GM23248 (cell line): ENCODE measurements at places on chromosomes 3 and 15.

DNA sequence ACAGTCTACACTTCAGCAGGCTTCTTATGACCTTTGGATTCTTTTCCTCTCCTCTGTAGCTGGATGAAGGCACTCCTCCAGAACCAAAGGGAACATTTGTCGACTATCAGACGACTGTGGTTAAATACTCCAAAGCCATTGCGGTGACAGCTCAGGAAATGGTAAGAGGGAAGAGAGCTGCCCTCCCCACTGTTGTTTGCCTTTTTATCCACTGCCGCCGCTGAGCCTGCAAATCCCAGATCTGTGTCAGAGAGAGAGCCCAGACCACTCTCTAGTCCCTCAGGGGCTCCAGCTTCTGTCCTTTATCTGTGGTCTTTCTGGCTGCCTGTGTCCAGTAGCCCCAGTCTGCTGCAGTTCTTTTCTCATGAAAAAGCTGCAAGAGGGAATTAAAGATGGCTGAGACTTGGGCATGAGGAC lies 261.5 kb upstream of the TPM1 start:
- no peak for DNase-seq

DNA sequence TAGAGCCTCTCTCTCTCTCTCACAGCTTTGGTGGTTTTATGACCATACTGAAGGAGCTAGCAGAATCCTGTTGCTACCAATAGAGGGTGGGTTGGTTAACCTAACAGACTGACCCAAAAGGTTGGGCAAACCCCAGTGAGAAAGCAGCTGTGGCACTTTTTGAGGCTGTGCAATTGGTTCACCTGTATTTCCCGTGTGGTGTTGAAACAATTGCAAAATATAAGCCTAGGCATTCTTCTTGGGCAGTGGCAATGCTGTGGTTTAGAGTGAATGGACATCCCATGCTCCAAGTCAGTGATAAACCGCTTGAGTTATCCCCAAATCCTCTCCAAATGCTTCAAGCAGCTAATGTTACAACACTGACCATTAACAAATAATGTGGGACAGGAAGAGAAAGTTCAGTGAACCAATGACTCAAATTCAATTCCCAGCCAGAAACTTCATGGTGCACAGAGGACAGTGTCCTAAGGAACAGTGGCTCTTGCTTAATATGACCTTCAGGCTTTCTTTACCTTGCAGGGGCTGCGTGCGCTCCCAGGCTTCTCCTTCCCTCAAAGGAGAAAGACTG lies 261.9 kb upstream of the ICE2 start:
- peak; percentile 59 for DNase-seq

DNA sequence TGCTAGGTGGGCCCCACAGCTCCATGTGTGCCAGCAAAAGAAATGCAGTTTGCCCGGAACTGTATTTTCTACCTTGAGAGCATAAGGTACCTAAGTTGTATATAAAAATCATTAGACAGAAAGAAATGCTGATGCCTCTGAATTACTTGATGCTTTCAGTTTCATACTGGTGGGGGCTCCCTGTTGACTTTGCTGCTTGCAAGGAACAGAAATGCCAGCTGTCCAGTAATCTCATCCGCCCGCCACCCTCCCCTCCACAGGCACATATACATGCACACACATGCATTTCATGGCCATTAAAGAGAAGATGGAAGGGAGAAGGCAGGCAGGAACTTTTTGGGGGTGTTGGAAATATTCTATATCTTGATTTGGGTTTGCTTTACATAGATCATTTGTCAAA lies 38.4 kb downstream of the LIMD1 start:
- DNase-seq = no peak

- peak; percentile 17 for DNase-seq
Observed at GRCh38 chr3:5348229-5348902, 160.9 kb downstream of the EDEM1 start.

DNA sequence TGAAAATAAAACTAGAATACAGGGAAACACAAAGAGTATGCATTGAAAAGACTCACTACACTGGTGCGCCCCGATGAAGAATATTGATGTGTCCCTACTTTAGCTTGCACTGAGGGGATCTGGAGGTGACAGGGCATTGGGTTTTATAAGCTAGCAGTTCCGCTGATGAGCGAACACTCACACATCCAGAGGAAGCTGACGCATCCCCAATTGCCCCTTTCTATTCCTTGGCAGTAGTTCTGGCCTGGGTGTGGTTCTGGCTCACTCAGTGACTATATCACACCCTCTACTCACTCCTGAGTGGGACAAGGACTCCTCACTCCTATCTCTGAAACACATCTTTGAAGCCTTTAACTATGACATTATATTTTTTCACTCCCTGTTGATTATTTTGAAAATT lies 71.0 kb downstream of the B3GNT5 start:
- peak; percentile 83 for DNase-seq

GRCh38 chr15:51756482-51756881 lies 5.1 kb downstream of the TMOD2 start:
- DNase-seq = no peak

- DNase-seq = no peak
Observed at GRCh38 chr3:172228036-172228415, 188.6 kb downstream of the FNDC3B start.

- DNase-seq = no peak
Observed at GRCh38 chr15:79222808-79223207, 59.7 kb upstream of the ANKRD34C start.

GRCh38 chr15:91696981-91697380 lies 156.5 kb upstream of the SLCO3A1 start:
- no peak for DNase-seq

DNA sequence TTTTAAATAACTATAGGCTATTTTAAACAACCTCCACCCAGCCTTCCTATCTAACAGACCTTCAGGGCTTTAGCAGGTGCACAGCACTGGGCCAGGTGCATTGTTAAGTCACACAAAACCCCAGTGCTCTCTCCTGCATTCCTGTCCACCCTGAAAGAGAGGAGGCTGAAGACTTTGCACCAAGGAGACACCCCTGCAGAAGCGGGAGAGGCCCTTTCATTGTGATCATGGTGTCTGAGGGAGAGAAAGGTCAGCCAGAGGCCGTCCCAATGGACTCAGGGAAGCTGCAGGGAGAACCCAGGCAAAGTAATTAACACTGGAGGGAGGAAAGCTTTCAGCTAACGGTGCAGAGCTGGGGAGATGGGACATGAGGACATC lies 5.2 kb downstream of the LRIG1 start:
- no peak for DNase-seq

GRCh38 chr3:8841472-8841871 lies 72.1 kb upstream of the OXTR start:
- peak; percentile 49 for DNase-seq

DNA sequence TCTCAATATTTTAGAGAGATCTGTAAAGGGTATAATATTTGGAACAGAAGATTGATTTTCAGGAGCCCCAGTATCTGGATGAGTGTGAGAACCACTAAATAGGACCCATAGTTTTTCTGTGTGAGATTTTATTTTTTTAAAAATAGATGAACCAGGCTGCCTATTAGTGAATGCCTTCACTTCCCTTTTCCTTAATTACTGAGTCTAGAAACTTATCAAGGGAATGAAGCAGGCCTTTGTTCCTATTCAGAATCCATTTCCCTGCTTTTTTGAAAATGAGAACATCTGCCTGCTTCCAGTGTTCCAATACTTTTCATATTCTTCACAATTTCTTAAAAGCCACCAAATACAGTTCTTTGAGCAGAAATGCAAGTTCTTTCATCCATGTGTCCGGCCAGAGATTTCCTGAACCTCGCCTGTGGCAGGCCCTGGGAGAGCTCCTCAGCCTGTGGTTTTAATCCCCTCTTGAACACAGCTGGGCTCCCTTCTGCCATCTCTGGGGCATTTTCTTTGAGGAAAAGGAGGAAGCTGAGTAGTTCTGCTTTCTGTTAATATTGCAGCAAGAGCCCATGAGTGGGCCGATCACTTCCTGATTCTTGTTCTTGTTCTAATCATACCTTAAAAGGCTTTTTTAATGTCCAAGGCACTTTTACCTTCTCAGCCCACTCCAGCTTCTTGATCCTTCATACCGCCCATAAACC lies 4.7 kb downstream of the EHD4 start:
- DNase-seq = peak; percentile 66

DNA sequence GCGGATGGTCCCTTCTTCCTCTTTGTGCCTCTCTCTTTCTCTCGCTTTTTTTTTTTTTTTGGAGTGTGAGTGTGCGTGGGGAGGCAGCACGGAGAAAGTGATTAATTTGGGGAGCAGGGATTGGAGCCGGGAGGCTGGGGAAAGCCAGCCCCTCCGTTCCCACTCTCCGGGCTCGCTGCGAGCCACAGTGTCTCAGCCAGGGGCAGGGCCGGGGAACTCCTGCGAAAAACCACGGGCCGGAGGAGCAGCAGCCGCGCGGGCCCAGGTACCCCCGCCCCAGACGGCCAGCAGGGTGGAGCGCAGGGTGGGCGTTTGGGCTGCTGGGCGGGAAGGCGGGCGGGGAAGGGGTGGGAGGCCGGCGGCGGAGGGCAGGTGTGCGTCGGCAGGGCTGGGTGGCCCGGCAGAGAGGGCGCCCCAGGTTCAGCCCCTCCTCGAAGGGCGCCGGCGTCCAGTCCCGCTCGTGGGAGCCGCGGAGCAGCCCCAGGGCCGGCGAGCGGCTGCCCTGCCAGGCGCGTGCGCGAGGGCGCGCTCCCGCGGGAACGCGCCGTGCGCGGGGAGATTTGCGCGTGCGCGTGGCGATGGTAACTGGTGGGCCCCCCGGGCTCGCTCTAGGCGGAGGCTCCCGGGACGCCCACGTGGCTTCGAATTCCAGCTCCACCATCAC lies 1.4 kb downstream of the CHL1 start:
- DNase-seq = no peak

- no peak for DNase-seq
Observed at GRCh38 chr3:77606372-77606771, 566.5 kb downstream of the ROBO2 start.

DNA sequence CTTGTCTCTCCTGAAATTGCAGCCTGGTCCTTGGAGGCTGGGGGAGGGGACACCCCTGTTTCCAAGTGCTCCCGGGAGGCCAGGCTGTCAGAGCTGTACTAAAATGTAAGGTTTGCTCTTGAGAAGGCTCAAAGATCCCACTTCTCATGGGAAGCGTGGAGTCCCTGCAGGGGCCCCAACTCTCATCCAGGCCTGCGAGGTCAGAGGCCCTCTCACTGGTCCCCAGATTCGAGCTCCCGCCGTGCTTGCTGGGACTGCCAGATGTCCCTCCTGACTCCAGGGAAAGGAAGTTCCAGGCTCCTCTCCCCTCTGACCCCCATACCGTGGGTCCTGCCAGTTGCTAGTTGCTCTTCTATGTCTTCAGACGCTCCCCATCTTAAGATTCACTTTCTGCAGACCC lies 14.5 kb upstream of the ANPEP start:
- no peak for DNase-seq

DNA sequence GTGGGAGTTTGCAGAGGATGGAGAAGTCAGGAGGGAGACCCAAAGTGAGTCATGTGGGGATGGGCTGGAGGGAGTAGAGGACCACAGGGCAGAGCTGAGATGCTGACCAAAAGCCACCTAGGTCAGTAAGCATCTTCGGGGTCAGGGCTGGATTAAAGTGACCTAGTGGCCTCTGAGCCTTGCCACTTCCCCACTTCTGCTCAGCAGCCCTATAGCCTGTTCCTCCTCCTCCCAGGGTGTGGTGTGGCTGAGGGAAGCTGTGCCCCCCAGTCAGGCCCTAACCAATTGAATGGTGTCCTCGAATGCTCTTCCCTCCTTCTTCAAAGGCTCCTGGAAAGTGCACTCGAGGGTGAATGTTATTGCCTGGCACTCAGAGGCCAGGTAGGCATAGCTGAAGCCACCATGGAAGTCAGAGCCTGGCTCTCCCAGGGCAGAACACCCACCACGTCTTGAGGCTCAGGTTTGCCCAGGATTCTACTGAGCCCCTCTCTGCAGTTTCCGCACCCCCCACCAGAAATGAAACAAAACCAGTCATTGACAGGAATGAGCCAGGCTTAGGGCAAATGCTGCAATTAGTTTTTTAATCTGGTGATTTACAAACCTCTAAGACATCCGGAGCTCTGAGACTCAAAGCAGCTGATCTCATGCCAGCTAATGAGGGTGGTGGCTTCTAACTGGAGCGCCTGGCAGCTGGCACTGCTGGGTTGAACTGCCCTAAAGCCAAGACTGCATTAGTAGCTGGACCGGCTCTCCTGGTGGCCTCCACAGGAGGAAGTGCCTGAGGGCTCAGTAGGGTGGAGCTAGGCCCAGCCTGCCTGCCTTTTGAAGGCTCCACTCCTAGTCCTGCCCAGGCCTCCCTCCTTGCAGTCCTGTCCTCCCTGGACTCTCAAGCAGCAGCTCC lies 26.0 kb upstream of the VIPR1 start:
- DNase-seq = peak; percentile 24

- no peak for DNase-seq
Observed at GRCh38 chr3:180854887-180855286, 57.6 kb upstream of the FXR1 start.

DNA sequence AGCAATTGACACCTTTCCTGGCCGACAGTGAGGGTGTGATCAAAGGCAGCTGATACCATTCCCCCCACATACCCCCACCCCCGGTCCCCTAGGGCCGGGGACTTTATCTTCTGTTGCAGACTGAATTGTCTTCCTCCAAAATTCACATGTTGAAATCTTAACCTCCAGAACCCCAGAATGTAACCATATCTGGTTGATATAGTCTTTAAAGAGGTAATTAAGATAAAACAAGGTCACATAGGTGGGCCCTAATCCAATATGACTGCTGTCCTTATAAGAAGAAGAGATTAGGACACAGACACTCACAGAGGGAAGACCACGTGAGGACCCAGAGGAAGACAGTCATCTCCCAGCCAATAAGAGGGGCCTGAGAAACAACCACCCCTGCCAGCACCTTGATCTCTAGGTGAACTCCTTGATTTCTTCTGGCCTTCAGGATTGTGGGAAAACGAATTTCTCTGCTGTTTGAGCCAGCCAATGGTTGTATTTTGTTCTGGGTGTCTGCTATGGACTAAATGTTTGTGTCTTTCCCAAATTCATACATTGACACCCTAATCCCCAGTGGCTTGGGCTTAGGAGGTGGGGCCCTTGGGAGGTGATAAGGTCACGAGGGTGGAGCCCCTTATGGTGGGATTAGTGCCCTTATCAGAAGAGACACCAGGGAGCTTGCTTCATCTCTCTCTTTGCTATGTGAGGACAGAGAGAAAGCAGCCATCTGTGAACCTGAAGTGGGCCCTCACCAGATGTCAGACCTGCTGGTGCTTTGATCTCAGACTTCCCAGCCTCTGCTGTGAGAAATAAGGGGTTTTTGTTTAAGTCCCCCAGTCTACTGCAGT lies 144.0 kb downstream of the CHSY1 start:
- DNase-seq = no peak

DNA sequence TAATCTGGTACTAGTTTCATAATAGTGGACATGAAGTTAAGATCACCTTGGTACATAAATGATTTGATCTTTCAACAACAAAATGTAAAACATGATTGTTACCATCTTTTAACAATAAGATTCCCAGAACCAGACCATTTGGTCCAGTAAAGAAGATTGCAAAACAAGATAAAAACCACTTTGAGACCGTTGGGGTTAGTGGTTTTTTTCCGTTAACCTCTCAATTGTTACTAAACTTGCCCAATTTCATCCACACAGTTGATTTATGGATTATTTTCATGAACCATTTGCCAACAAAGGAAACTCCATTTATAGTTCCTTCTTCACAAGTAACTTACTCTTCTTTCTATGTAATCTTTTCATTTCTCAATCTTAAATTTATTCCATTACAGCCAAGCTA lies 53.8 kb downstream of the ATP8B4 start:
- DNase-seq = no peak
